ENCODE measurements at places on chromosomes 3 and 15. TPM values are rescaled to one million over a fixed set of nuclear protein-coding genes. Genes with fewer than 3 reads are reported as not detected.

DNA sequence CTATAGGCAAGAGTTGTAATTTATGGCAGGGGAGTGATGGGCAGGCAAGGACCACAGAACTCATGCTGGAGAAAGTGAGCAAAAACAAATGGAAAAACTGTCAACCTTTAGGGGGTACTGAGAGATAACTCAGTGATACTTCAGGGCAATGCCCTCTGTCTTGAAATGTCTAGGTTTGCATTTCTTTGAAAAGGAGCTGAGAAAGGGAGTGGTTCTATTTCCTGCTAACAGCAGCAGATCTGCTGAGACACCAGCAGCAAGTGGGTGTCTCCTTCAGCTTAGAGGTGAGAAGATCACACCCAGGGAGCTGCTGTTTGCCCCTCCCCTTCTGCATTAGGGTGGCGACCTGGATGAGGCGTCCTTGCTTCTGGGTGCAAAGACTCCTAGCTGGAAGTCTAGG is 42.3 kb upstream of the XIRP1 start:
- H3K27ac ChIP-seq, result no peak overlapping the region
- H3K27me3 ChIP-seq, result no peaks in the 10 kb centered on the region
- H3K36me3 ChIP-seq, result no peaks in the 10 kb centered on the region
- no peak overlapping the region for H3K4me3 ChIP-seq

DNA sequence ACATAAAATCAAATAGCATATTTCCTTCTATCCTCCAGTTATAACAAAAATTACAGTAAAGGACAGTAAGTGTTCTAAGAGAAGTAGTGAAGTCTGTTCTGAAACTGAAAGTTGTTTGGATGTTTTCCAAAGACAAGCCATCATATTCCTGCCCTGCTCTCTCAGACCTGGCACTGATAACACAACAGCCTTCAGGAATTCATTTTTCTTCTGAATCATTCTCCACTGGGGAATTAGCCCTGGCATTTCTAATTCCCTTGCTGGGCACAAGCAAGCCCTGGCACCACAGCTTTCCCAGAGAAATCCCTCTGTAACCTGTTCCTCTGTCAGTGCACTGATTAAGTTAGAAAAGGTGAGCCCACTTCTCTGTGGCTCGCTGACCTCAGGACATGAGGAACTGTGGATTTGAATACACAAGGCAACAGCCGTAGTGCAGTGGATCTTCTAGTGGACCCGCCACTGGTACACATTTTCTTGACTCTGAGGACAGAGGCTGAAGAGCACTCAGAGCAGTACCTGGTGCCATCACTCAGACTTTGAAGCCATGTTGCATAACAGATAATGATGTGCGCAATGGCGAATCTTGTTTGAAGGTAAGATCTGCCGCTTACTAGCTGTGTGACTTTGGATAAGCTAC is 61.6 kb downstream of the WWTR1 start:
- DNase-seq, result no peak
- H3K4me3 ChIP-seq, result no peak overlapping the region
- H3K27ac ChIP-seq, result no peak overlapping the region
- no peaks in the 10 kb centered on the region for H3K36me3 ChIP-seq
- peaks cover 12% of the 10 kb centered on the region for H3K4me1 ChIP-seq

DNA sequence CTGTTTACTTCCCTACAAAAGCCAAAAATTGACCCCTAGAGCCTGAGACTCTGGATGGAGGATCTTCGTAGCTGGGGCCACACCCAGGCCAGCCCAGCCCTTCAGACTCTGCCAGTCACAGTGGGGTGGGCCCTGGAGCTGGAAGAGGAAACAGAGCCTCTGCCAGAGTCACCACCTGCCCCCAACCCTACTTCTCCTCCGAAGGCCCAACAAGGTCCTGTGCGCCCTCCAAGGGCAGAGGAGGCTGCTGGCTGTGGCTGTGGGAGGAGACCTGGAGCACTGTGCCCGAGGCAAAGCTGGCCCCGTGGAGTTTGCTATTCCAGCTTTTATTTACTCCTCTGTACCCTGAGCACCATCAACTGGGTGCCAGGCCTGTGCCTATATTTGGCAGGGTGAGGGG is 19.0 kb downstream of the CISH start:
- H3K4me1 ChIP-seq, result peaks cover 7% of the 10 kb centered on the region
- H3K4me3 ChIP-seq, result no peak overlapping the region

DNA sequence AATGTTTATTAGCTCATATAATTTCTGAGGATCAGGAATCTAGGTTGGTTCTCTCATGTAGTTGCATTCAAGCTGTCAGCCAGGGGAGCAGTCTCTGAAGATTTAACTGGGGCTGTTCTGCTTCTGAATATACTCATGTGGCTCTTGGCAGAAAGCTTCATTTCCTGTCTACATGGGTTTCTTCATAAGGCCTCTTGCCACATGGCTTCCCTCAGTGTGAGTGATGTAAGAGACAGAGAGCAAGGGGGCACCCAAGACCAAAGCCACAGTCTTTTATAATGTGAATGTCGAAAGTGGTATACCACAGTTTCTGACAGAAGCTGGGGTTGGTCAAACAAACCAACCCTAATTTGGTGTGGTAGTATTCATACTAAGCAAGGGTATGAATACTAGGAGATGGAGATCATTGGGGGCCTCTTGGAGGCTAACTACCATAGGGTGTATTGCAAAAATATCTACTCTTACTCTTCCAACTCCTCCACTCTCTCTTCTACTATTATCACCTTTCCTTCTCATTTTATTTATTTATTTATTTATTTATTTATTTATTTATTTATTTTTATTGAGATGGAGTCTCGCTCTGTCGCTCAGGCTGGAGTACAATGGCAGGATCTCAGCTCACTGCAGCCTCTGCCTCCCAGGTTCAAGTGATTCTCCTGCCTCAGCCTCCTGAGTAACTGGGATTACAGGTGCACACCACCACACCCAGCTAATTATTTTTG is 123.8 kb downstream of the B3GALNT1 start:
- H3K27me3 ChIP-seq, result no peaks in the 10 kb centered on the region
- no peaks in the 10 kb centered on the region for H3K4me1 ChIP-seq
- H3K27ac ChIP-seq, result no peak overlapping the region

Gene LYZL4
- not detected for total RNA-seq

Gene SRGAP3
- total RNA-seq, result 24.3 TPM

Gene DAZL
- not detected for total RNA-seq

Gene PLA2G4E
- total RNA-seq, result not detected

Data from kidney (tissue), 22 donors.